ENCODE measurements at places on chromosomes 7 and 10.

GRCh38 chr7:18408461-18408860, 87.1 kb upstream of the HDAC9 start:
- peak; percentile 94 for DNase-seq

GRCh38 chr7:37112876-37113275, 335.8 kb downstream of the ELMO1 start:
- DNase-seq = no peak

DNA sequence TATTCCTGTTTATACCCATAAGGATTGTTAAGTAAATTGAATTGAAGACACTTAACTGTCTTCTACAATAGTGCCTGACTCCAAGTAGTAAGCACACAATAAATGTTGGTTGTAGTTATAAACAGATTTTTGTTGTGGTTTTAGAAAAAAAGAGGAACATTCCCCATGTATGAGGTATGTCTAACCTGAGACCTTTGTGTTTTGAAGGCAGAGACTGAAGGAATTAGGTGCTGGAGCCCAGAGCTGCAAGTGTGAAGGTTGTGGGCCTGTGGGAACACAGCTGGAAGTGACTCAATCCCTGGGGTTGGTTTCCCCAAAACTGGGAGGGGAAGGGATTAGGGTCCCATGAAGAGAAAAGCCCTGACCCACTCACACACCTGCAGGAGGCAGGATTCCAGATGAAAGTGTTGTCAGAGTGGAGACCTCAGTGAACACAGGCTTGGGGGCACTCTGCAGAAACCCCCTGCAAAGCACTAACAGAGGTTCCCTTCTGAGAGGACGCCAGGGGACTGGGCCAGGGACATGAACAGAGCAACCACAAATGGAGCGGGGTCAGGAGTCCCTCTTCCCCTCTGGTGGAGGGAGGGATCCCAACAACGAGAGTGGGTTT, 265.1 kb upstream of the KLF14 start:
- DNase-seq = peak; percentile 62

DNA sequence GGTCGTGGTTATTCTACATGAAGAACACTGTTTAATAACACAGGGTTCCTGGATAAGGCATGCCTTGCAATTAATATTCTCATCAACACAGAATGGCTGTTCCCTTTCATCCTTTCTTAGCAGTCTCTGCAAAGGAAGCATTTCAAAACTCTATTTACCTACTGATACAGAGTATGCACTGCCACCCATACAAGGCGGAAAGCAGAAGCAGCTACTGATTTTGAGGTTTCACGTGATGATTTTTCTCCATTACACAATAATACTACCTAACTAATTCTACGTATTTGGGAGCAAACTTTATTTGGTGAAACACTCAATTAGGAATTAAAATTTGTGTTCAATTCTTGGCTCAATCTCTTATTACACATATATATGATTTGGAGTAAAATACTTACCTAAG, 43.0 kb upstream of the COL1A2 start:
- DNase-seq = no peak

DNA sequence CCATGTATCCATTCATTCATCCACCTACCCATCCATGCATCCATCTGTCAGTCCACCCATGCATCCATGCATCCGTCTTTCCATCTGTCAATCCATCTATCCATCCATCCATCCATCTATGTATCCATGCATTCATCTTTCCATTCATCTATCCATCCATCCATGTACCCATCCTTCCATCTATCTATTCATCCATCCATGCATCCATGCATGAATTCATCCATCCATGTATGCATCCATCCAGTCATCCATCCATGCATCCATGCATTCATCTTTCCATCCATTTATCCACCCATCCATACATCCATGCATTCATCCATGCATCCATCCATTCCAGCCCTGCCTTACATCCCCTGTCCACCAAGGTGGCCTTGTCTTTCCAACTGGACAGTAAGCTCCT, 45.7 kb downstream of the SORCS3 start:
- DNase-seq = no peak

DNA sequence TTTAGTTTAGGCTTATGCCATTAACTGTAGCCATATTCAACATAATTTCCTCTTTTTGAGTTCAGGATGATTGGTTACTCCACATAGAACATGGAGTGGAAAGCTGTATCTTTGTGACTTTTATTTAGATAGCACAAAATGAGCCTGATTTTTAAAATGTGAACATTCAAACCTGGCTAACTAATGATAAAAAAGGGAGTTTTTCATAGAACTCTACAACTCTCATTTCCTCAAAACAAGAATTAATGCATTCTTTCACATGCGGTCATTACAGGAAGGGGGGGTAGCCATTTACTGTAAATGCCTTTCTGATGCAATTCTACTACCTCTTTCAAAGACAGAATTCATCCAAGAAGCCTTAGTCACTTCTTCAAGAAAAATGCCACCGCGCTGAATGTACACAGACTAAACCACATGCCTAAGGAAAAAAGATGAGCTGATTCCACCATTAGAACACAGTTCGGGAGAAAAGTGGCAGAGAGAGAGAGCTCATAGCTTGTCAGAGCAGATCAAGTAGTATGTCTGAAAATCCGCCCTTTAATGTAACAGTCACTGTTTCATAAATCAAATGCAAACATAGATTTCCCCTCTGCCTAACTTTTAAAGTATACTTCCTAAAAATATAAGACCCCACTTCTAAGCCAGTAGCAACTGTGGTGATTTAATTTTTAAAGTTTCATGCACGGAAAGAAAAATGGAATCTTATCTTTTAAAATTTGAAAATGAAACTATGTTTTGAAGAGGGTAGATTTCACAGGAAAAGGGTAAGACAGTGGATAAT, 226.4 kb upstream of the KLF14 start:
- peak; percentile 98 for DNase-seq

DNA sequence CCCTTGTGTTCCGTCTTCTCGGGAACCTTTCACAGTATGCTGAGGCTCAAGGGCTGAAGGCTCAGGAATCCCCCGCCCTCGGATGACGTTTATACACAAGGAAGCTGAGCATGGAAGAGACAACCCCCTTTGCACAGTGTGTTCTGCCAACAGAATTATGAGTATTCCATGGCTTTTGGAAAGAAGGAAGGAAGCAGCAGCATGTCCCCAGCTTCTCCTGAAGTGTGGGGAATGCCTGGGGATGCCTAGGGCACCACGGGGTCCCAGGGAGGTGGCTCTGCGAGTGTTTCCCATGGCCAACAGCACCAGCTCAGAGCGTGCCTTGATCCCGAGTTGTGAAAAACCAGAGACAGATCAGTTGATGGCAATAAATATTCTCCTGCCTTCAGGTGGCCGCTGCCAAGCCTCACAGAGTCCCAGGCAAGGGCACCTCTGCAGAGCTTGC, 88.8 kb upstream of the DDC start:
- peak; percentile 40 for DNase-seq

GRCh38 chr10:60905580-60905979, 38.4 kb downstream of the RHOBTB1 start:
- DNase-seq = peak; percentile 81

DNA sequence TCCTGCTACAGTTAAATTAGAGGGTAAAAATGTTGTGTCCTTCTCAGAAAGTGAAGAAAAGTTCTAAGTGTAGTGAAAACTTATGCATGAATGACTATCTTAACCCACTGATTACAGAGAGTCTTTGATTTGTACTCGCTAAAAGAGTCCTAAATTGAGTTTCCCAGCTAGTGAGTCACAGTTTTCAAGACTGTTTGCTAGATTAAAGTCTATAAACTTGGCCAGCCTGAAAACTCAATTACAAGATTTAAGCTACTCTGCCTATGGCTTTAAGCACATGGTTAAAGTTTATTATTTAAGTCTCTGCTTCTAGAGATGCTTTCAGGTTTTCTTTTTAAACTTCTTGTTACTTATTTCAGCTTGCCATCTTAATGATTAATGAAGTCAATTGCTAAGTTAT, 44.4 kb downstream of the MRPS24 start:
- DNase-seq = no peak

GRCh38 chr10:69912589-69912988, 110.9 kb downstream of the COL13A1 start:
- DNase-seq = no peak

DNA sequence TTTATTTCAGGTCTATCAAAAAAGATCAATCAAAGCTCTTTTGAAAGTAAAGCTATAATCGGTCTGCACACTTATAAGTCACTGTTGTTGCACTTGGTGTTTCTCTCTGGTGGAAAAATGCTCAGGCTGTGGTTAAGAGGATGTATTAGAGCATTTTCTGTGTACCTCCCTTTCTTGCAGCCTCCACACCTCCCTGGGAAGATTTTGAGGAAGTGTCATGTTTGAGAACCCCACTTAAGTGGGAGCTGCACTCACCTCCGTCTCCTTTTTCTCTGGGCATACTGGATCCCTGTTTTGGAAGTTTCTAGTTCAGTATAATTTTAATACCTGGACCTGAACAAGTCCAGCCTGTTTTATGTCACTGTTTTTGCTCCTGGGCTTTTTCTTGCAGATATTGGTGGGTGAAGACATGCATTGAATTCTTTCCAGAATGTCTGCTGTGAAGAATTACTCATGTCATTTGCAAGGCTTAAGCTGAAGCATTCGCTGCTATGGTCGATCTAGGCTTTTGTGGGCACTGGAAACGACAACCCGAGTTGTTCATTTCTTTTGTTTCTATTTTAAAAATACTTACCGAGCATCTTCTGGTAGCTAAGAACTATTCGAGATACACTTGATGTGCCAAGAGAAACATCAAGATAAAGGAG, 36.6 kb downstream of the TCF7L2 start:
- DNase-seq = peak; percentile 59

DNA sequence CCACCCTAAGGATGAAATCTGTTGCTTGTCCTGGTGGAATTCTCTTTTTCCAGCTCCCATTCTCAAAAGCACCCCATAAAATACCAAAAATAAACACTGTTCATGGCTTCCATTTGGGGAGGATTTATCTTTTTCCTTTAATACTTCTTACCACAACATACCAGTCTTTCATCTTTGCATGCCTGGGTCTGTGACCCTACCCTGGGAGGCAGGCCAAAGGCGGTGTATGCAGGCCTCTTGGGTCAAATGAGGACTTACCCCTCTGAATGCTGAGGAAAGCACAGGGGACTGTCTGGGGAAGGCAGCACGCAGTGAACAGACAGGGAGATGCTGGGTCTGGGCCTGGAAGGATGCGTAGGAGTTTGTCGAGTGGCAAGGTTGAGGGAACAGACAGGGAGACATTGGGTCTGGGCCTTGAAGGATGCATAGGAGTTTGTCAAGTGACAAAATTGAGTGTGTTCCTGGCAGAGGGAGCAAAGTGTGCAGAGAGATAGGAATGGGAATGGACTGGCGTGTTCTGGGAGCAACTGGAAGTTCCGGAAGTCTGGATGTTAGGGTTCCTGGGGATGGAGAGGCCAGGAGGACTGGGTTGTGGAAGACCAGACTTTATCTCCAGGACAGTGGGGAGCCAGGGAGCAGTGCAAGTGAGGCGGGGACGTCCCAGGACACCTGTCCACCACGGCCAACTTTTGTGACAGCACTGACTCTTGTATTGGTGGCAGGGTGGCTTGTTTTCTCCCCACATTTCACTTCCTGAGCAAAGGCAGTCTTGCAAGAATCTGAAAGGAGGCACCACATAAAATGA, 40.8 kb downstream of the MYL10 start:
- no peak for DNase-seq

- no peak for DNase-seq
Observed at GRCh38 chr10:108301002-108301401, 1136.5 kb upstream of the SORCS1 start.

DNA sequence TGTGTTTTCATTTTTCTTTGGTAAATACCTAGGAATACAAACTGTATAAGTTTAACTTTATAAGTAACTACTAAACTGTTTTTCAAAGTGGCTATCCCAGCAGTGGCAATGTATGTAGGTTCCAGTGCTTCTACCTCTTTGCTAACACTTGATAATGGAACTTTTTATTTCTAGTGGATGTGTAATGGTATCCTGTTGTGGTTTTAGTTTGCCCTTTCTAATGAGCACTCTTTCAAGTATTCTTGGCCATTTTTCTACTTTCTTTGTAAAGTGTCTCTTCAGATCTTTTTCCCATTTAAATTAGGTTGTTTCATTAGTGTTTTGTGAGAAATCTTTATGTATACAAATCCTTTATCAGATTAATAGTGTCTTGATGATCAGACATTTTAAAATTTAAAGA, 4.6 kb downstream of the KIF20B start:
- DNase-seq = peak; percentile 53
